Ovary (tissue), 10 donors: ENCODE measurements at places on chromosomes 11 and 22. TPM values are rescaled to one million over a fixed set of nuclear protein-coding genes. Genes with fewer than 3 reads are reported as not detected.
A peak's percentile ranks its signal among the peaks of the same experiment; 100 is the strongest.

- H3K4me3 ChIP-seq: no peak overlapping the region
- H3K36me3 ChIP-seq: no peaks in the 10 kb centered on the region
- no peaks in the 10 kb centered on the region for H3K27me3 ChIP-seq
- DNase-seq: no peak
These were observed 5.6 kb upstream of the USP28 start for GRCh38 chr11:113880971-113881370.

DNA sequence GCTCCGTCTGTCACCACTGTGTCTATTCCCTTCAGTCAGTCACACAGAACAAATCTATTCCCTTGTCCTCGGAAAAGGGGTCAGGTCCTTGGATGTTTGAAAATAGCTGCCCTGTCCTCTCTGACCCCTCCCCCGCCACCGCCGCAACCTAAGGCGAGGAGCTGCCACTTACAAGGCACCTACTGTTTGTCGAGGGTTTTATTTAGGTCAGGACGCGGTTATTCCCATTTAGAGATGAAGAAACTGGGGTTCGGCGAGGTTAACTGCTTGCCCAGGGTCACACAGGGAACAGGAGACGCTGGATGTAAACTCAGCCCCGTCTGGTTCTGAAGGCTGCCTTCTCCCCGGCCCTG is 1468.1 kb downstream of the BRD1 start:
- no peak overlapping the region for H3K27ac ChIP-seq
- no peaks in the 10 kb centered on the region for H3K27me3 ChIP-seq
- no peaks in the 10 kb centered on the region for H3K36me3 ChIP-seq
- no peak overlapping the region for H3K4me3 ChIP-seq
- H3K4me1 ChIP-seq: no peaks in the 10 kb centered on the region

DNA sequence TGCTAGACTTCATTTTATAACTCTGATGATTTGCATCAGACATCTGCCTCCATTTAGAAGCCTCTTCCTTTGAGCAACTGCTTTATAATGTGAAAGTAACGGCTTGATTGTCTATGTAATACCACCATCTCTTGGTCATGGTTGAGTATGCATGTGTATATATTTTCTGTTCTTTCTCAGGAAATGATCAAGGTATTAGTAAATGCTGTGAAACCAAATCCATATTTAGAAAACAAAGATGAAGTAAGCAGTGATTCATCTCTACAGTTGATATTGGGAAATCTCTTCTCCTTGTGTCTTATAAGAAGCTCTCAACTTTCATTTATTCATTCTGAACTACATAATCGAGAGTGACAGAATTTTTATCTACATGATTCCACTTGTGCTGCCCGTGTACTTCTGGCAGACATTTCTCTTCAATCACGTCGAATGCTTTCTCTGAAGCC is 104.6 kb upstream of the ANO3 start:
- no peaks in the 10 kb centered on the region for H3K4me1 ChIP-seq
- H3K36me3 ChIP-seq: no peaks in the 10 kb centered on the region
- no peaks in the 10 kb centered on the region for H3K27me3 ChIP-seq
- no peak overlapping the region for H3K4me3 ChIP-seq

DNA sequence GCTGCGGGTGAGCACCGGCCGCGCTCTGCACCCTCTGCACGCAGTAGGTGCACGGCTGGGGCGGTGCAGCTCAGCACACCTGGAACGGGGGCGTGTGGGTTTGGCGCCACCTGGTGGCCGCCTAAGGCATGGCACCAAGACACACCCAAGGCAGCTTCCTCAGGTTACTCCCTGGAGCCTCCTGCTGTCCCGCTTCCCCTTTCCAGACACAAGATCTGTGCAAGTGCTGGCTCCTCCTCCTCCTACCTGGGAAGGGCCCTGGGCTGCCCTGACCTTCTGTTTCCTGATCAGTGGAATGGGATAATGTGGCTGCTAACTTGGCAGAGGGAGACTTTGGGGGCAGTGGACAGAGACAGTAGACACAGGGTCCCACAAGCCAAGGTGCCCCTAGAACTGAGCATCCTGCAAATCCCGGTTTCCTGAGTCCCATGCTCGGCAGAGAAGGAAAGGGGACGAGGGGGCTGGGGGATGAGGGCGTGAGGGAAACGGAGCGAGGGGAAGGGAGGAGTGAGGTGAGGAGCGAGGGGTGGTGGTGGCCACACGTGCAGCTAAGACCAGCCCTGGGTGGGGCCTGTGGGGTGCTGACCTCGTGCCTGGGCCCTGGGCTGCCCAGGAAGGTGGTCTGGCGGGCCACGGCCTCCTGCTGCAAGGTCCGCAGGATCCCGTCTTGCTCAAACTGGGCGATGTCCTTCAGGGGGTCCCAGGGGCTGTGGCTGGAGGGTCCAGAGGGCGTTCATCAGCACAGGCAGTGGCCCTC is 34.8 kb upstream of the CARS1 start:
- no peak overlapping the region for H3K27ac ChIP-seq
- peak; percentile 74 for DNase-seq
- no peak overlapping the region for H3K4me3 ChIP-seq
- no peaks in the 10 kb centered on the region for H3K4me1 ChIP-seq

RASGRP2 gene
- 7.2 TPM for total RNA-seq

NOX4 gene
- total RNA-seq: 5.0 TPM

DNA sequence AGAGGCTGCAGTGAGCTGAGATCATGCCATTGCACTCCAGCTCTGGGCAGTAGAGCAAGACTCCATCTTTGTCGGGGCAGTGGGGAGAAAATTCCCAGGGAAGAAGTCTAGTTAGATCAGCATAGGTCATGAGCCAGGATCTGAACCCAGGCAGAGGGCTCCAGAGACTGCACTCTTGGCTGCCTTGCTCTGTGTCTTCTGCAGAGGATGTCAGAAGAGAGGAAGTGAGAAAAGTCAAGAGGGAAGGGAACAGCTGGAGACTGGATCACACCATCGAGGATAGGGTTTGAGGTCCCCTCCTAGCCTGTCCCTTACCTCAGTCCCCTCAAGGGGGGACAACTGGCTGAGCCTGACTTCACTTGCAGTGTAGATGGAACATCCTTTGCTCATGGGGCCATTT is 5.8 kb downstream of the MYOD1 start:
- no peaks in the 10 kb centered on the region for H3K4me1 ChIP-seq
- H3K4me3 ChIP-seq: no peak overlapping the region
- no peaks in the 10 kb centered on the region for H3K36me3 ChIP-seq

DNA sequence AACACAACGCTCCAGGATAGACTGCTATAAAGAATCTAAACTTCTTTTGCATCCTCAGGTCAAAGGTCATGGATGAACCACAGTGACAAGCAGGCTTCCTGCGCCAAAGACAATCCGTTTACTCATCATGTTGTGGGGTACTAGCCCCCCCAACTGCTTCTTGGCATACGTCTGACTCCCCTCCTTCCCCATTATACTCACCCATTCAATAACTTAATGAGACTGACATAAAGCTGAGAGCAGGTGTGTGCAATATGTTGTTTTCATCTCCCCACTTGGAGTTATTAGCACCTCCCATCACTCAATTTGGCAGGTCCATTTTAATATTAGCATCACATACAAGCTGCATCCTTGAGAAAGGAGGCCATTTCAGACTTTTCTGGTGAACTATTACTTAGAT is 157.1 kb downstream of the CADM1 start:
- no peaks in the 10 kb centered on the region for H3K36me3 ChIP-seq
- no peaks in the 10 kb centered on the region for H3K4me1 ChIP-seq
- no peak overlapping the region for H3K4me3 ChIP-seq
- H3K27ac ChIP-seq: no peak overlapping the region
- no peak for DNase-seq

SLC25A45 gene
- 3.3 TPM for total RNA-seq

MS4A3 gene
- total RNA-seq: not detected

DNA sequence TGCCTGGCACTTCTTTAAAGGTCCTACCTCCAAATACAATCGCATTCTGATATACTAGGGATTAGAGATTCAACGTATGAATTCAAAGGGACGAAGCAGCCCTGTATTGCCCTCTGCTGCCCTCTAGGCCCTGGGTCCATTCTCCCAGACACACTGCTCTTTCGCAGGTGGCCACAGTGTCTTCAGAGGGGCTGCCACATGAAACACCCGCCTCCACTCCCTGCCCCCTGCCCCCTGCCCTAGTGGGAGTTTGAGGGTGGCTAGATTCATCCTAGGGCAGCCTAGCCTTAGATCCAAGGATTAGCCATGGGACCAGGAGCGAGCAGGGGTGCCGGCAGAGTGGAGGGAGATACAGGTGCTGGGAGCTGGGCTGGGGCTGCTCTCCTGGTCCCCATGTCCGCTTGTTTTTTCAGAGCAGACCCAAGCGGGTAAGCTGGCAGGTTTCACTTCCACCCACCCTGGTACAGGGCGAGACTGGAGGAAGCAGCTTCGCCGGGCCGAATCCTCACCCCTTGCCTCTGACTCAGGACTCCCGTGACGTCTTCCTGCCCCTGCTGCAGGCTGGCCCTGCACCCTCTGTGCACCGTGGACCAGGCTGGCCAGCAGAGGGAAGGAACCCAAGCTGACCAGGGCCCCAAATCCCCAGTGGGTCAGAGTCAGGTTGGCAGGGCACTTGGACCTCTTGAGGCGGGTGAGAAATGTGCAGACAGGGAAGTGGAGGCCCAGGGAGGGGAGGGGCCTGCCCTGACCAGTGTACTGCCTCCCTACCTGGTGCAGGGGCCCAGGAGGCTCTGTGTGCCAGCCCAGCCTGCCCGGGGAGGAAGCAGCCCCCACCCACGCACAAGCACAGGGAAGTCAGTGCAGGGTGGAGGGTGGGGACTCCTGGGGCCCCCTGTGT is 28.4 kb upstream of the HMOX1 start:
- DNase-seq: no peak
- H3K4me3 ChIP-seq: no peak overlapping the region
- H3K27ac ChIP-seq: no peak overlapping the region
- no peaks in the 10 kb centered on the region for H3K27me3 ChIP-seq
- peaks cover 9% of the 10 kb centered on the region for H3K4me1 ChIP-seq

GRCh38 chr11:27120211-27120610 is 79.6 kb downstream of the BBOX1 start:
- no peak for DNase-seq
- H3K27ac ChIP-seq: no peak overlapping the region
- H3K27me3 ChIP-seq: no peaks in the 10 kb centered on the region
- no peaks in the 10 kb centered on the region for H3K36me3 ChIP-seq
- H3K4me1 ChIP-seq: no peaks in the 10 kb centered on the region
- no peak overlapping the region for H3K4me3 ChIP-seq

- H3K4me1 ChIP-seq: peaks cover 2% of the 10 kb centered on the region
- no peak for DNase-seq
These were observed 83.8 kb upstream of the BID start for GRCh38 chr22:17858033-17858432.

DNA sequence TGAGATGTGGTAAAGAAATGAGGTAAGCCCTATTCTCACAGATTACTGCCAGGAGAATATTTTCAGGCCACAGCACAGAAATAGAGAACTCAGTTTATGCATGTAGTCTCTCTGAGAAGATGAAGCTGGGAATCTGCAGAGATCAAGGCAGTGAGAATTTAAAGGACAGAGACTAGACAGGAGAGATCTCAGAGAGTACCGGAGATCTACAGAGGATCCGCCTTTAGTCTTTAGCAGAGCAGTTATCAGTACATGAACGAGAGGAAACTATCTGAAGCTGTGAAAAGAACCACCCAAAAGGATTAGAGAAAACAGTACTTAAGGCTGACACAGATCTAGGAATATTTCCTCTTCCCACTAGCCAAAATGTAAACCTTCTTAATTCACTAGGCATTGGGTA is 101.5 kb downstream of the DLG2 start:
- no peak for DNase-seq
- no peaks in the 10 kb centered on the region for H3K4me1 ChIP-seq
- H3K36me3 ChIP-seq: no peaks in the 10 kb centered on the region
- H3K27ac ChIP-seq: no peak overlapping the region
- no peaks in the 10 kb centered on the region for H3K27me3 ChIP-seq

DNA sequence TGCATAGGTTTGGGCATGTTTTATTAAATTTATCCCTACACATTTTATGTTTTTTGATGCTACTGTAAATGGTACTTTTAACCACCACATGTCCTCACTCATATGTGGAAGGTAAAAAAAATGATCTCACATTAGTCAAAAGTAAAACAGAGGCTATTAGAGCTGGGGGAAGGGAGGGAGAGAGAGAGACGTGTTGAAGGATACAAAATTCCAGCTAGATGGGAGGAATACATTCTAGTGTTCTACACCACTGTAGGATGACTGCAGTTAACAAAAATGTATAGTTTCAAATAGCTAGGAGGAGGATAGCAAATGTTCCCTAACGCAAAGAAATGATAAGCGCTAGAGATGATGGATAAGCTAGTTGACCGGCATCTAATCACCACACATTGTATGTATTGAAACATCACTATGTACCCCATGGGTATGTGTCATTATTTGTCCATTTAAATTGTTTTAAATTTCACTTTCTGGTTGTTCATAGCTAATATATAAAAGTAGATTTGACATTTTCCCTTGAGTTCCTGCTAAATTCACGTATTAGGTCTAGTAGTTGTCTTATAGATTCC is 9.9 kb upstream of the GNB1L start:
- DNase-seq: no peak
- H3K4me3 ChIP-seq: no peak overlapping the region
- no peaks in the 10 kb centered on the region for H3K27me3 ChIP-seq
- H3K4me1 ChIP-seq: no peaks in the 10 kb centered on the region
- H3K36me3 ChIP-seq: no peaks in the 10 kb centered on the region

GRCh38 chr22:23790819-23791737 is 4.3 kb downstream of the SMARCB1 start:
- H3K27me3 ChIP-seq: no peaks in the 10 kb centered on the region
- peak overlapping the region; percentile 3 for H3K27ac ChIP-seq
- peaks cover 40% of the 10 kb centered on the region for H3K4me1 ChIP-seq
- H3K4me3 ChIP-seq: no peak overlapping the region

DNA sequence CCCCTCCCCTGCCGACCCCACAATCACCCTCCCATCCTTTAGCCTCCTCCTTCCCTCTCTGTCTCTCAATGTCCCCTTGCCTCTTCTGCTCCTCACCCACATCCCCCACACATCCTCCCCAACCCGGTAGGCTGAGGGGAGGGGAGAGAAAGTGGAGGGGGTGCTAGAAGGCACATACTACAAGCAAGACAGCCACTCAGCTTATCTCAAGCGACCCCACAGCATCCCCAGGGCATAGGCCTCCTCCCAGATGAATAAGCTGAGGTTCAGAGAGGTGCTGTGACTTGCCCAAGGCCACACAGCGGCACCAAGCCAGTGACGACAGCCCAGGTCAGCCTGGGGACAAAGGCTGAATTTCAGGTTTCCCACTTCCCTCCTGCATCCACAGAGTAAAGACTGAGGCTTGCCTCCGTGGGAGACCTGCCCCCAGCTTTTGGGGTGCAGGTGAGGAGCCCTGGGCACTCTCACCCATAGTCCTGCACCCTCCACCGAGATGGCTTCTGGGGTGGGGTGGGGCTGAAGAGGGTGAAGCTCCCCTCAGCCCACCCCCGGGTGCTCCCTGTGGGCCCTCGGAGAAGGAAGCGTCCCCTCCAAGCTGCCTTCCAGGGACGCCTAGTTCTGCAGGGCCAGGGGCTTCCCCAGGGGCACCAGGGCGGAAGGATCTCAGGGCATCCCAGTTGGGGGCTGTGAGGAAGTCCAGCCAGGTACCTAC is 511 bp downstream of the RAC2 start:
- H3K4me3 ChIP-seq: no peak overlapping the region
- no peaks in the 10 kb centered on the region for H3K4me1 ChIP-seq
- no peak overlapping the region for H3K27ac ChIP-seq
- DNase-seq: no peak
- H3K27me3 ChIP-seq: no peaks in the 10 kb centered on the region
- no peaks in the 10 kb centered on the region for H3K36me3 ChIP-seq

GRCh38 chr22:21865041-21865440 is 2.4 kb downstream of the MAPK1 start:
- H3K4me3 ChIP-seq: no peak overlapping the region
- peak; percentile 39 for DNase-seq
- peaks cover 13% of the 10 kb centered on the region for H3K4me1 ChIP-seq
- no peaks in the 10 kb centered on the region for H3K36me3 ChIP-seq
- H3K27ac ChIP-seq: no peak overlapping the region

APOL6 gene
- 11.8 TPM for total RNA-seq
